ENCODE measurements at places on chromosomes 13 and 19.

DNA sequence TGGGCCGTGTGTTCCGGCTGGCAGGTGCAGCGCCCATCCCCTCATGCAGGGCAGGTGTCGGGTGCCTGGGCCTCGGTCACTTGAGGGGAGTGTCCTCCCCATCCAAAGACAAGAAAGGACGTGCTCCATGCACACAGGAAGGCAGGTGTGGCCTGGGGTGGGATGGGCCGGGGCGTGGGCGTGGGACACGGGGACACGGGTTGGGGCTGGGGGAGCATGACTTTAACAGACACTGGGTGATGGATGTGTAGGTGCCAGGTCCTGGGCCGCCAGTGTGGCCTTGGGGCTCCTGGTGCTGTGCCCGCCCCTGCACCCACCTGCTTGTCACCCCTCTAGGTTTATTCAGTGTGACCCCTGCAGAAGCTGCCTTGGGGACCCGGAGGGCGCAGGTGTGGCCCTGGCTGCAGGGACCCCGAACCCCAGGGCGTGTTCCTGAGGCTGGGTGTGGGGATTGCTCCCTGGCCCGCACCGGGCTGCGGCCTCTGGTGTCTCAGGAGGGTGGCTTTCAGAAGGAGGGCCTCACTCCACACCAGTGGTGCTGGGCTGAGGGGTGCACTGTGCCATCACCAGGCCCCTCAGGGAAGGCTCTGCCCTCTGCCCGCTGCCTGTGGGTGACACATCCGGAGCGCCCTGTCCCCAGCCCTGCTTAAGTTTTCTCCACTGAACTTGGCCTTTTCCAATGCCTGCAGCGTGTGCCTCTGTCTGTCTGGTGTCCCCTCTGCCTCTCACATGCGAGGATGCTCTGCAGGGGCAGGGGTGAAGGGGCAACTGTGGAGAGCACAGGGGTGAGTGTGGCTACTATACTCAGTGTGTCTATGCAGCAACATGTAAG is 5.2 kb downstream of the TMEM255B start:
- no peak for DNase-seq

GRCh38 chr13:51997641-51998330 is 13.5 kb downstream of the ATP7B start:
- no peak for DNase-seq

GRCh38 chr13:110126391-110126961 is 180.5 kb downstream of the COL4A1 start:
- no peak for DNase-seq

GRCh38 chr13:55073000-55073399 is 2044.4 kb downstream of the OLFM4 start:
- DNase-seq: no peak

GRCh38 chr19:39160523-39160861 is 34.9 kb downstream of the PAK4 start:
- no peak for DNase-seq

DNA sequence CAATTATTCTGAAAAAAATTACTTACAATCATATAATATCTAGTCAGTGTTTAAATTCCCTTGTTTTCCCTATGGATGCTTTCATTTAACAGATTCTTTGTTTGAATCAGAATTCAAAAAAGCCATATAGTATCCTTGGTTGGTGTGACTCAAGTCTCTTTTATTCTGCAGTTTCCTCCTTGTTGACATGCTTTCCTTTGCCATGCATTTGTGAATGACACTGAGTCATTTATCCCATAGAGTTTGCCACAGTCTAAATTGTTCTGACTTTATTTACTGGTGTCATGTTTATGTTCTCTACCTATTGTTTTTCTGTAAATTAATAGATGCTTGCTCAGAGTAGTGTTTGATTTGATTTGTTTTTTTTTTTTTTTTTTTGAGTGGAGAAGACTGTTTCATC is 893.8 kb upstream of the SLC10A2 start:
- DNase-seq: no peak

GRCh38 chr13:101875717-101876393 is 423.4 kb downstream of the ITGBL1 start:
- DNase-seq: no peak

GRCh38 chr13:46656786-46657185 is 103.8 kb downstream of the LRCH1 start:
- DNase-seq: no peak

DNA sequence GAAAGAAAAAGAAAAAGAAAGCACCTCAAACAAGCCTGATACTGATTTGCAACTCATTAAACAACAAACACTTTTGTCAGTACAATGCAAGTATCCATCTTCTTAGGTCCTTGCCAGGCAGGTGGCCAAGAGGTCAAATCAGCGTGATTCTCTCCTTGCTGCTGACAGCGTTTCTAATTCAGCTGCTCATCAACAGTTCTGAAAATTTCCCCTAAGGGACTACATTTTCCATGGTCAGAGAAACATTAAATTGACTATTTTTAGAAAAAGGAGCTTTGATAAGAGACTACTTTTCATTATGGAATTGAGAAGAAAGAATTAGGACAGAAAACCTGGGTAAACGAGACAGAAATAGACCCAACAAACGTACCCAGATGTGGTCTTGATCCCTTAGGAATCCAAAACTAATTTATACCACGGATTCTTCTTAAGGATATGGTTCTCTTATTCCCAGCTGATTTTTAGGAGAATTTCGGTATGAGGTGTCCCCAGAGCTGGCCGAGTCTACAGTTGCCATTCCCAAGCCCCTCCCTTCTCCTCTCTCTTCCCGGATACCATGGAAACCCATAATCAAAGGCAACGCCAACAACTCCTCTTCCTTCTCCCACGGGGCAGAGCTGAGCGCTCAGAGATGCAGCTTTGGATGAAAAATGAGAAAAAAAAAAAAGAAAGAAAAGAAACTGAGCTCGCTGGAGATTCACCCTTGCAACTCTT is 29.5 kb upstream of the CEBPG start:
- no peak for DNase-seq

DNA sequence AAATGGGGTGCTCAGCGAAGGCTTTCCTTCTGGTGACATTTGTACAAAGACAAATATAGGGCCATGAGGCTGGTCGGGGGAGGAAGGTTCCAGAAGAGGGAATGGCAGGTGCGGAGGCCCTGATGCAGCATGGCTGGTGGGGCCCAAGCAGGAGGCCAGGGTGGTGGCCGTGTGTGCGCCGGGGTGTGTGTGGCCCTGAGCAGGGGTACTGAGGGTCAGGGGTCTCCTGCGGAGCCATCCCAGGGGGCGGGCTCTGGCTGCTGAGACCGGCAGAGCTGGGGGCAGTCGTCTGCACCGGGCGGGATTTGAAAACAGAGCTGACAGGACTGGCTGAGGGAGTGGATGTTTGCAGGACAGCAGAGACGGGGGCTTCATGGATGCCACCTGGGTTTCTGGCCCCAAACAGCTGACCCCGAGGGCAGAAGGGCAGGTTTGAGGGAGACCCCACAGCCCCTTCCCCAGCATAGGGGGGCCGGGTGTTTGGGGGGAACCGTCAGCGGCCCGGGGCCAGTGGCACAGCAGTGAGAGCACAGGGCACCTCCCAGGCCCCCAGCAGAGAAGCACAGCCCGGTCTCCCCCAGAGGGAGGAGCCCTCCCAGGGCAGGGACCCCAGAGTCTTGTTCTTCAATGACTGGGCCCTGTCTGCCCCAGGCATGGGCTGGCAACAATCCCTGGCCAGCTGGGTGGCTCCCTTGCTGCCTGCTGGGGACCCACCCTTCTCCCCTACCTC is 11.4 kb downstream of the PIAS4 start:
- DNase-seq: no peak

DNA sequence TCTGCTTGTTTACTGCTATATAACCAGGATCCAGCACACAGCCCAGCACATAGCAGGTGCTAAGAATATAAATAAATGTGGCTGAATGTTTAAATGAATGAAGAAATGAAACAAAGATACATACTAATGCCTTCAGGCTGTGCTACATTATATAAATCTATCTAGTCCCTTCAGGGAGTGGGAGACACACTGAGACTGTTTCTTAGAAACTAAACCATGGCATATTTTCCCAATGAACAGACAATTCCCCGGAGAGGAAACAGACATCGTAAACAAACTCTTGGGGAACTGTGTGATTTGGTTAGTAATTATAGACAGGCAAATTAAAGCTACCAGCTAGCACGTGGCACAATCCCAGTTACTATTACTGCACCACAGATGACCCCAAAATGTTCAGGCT is 9.7 kb upstream of the FEM1A start:
- DNase-seq: no peak

GRCh38 chr13:21852043-21852442 is 181.2 kb downstream of the FGF9 start:
- no peak for DNase-seq

DNA sequence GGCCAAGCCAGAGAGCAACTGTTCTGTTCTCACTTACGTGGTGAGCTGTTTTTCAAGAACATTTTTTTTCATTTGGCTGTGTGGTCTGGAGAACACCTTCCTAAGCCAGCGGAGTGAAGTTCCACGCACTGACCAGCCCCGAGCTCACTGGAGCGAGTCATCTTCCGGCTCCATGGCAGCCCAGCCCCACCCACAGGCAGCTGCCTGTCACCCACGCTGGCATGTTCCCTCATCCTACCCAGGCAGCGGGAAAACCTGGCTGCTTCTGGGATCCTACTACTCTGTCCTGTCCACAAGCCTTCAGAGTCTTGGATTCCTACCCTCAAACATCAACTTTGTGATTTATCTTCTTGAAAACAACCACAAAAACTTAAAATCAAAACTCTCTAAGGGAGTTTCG is 76.2 kb downstream of the GGACT start:
- DNase-seq: no peak

GRCh38 chr13:98454389-98454881 is 122.5 kb downstream of the STK24 start:
- no peak for DNase-seq

Measured in activated T-cell treated with anti-CD3 and anti-CD28 coated beads for 4 hours (primary cell).